ENCODE measurements at places on chromosomes 2 and 18. TPM values are rescaled to one million over a fixed set of nuclear protein-coding genes. Genes with fewer than 3 reads are reported as not detected.

DNA sequence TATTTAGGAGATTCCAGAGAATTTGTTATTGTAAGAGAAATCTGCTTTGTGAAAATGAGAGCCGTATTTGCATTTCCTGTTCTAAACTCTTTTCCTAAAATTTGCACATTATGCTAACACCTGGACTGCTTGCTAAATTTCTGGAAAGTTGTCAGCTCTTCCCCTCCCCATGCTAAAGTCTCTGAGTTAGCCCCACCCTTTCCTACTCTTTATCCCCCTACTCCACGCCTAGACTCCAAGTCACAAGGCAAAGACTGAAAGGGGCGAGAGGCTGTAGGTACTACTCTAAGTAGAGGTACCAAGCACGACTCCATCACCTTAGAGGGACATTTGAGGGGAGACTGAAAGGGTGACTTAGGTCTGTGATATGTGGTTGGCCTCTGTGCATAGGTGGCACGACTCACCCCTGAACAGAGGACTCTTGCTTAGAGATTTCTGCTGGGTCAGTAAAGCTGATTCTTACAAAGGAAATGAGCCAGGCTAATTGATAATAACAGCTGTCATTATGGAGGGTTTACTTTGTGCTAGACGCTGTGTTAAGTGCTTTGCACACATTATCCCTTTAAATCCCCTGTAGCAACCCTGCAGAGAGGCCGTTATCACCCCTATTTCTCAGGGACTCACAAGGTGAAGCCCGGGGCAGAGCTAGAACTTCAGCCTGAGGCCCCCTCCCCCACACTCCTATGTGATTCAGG lies 373.5 kb downstream of the EN1 start:
- DNase-seq = no peak

DNA sequence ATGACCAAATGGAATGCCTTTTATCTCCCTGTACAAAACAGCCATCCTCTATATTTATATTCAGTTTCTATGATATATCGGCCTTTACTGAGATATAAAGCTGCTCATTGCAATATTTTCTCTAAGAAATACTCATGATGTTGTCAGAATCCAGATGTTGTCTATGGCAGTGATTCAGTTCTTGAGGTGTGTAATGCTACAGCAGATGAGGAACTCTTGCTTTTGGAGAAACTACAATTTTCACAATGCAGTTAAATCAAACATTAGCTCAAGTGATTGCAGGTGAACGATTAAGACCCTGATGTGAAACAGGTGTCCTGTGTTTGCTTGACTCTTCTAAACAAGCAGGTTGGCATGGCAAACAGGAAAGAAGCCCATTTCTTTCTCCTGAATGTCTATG lies 256.2 kb upstream of the CDH20 start:
- no peak for DNase-seq

DNA sequence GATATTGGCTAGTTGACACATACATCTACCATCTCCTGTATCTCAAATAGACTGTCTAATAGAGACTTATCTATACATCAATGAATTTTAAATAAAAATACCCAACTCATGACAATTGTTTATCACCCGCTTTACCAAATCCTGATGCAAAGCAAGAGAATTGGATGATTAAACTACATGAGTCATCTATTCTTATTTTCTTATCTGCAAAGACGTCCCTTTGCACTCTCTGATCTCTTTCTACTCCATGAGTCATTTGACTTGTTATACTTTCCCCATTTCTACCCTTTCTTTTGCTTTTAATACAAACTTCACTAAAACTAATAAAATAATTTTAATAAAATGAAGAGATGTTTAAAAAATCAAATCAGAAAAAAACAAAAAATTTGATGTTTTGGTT lies 261.7 kb upstream of the MAP2 start:
- DNase-seq = no peak

- no peak for DNase-seq
Observed at GRCh38 chr18:26215247-26215970, 10.8 kb upstream of the TAF4B start.

DNA sequence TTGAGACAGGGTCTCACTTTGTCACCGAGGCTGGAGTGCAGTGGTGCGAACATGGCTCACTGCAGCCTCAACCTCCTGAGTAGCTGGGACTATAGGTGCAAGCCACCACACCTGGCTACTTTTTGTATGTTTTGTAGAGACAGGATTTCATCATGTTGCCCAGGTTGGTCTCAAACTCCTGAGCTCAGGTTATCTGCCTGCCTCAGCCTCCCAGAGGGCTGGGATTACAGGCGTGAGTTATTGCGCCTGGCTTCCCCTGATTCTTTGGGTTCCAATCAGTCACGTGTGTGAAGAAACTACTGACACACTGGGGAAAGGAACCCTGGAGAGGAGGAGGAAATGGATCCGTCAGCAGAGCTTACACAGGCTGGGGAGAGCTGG lies 22.3 kb upstream of the RAB10 start:
- no peak for DNase-seq

- DNase-seq = no peak
Observed at GRCh38 chr2:151007365-151007764, 254.3 kb downstream of the RBM43 start.

- DNase-seq = no peak
Observed at GRCh38 chr18:57659460-57660102, 37.9 kb upstream of the NARS1 start.

- DNase-seq = no peak
Observed at GRCh38 chr18:55245211-55245614, 286.0 kb upstream of the CCDC68 start.

DNA sequence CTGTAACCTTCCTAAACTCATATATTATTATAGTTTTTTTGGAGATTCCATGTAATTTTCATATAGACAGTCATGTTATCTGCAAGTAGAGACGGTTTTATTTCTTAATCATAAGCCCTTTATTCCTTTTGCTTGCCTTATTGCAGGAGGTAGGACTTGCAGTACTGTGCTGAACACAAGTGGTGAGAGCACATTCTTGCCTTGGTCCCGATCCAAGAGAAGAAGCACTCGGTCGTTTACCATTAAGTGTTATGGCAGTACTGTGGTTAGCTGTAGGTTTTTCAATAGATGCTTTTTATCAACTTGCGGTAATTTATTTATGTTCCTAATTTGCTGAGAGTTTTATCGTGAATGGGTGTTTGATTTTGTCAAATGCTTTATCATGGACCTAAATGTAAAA lies 305.7 kb downstream of the DYSF start:
- no peak for DNase-seq

- no peak for DNase-seq
Observed at GRCh38 chr2:233807215-233807865, 29.2 kb downstream of the MROH2A start.

Gene CD28
- 0.21 TPM for total RNA-seq

Gene CREG2
- 0.21 TPM for total RNA-seq

Gene CDKL4
- total RNA-seq = not detected

Gene SCYGR4
- not detected for total RNA-seq

Gene GAL3ST2
- 1.6 TPM for total RNA-seq

Gene POTEI
- total RNA-seq = 0.92 TPM

Data from Panc1 (cell line).